Brain (organoid and tissue), 16 donors: ENCODE measurements at places on chromosomes 5 and 9.

DNA sequence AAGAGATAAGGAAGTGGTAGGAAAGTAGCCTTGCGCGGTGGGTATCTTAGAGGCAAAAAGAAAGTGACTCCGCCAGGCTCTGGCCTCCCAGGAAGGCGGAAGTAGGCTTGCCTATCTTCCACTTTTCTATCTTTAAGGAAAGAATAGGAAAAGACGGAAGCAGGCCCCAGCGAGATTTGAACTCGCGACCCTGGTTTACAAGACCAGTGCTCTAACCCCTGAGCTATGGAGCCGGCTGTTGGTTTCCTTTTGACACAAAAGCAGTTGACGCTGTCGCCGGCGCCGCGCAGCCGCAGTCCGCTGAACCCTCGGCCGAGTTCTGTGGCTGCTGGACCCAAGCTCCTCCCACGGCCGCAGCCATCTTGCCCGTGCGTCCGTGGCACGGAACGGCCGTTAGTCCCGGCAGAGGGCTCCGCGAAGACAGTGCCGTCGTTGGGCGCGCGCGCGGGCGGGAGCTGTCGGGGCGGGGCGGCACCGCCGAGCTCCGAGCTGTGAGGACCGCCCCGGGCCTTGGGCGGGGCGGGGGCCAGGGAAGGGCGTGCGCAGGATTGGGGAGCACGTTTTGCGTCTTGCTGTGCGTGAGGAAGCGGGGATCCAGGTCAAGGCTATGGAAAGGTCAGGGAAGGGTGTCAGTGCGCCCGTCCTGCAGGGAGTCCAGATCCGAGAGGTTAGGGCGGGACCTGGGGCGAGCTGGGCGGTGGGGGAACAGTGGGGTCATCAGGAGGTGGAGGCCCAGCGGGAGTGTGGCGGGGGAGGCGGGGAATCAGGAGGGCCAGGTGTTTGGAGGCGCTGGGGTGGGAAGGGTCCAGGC, 13.3 kb downstream of the TRIM7 start:
- DNase-seq, result peak; percentile 96

DNA sequence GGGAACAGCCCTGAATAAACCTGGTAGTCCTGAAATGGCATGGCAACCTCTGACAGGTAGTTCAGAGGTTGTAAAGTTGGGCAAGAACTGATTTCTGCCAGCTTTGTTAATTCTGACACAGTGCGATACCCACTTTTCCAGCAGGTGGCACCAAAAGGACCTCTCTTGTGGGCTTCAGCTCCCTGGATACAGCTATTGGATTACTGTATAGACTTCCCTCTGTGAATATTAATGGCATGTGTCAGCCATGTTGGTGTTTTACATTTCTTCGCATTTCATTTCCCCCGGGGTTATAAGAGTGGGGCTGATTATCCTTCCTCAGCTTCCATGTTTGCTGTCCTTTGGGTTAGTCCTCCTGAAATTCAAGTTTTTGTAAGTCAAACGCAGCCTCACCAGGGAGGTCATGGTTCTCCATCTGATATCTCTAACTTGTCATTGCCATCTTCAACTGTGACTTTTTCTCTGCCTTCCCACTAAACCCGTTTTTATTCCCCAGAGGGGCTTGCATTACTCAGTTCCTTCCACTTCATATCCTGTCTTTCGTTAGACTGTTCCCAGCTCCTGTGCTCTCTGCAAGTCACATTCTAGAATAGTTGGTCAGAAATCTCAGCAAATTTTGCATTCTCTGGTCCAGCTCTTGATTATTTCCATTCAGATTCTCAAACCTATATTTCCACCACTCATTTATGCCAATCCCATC, 135.6 kb downstream of the LIFR start:
- DNase-seq, result peak; percentile 74

GRCh38 chr5:135986891-135987401, 32.2 kb upstream of the LECT2 start:
- no peak for DNase-seq

DNA sequence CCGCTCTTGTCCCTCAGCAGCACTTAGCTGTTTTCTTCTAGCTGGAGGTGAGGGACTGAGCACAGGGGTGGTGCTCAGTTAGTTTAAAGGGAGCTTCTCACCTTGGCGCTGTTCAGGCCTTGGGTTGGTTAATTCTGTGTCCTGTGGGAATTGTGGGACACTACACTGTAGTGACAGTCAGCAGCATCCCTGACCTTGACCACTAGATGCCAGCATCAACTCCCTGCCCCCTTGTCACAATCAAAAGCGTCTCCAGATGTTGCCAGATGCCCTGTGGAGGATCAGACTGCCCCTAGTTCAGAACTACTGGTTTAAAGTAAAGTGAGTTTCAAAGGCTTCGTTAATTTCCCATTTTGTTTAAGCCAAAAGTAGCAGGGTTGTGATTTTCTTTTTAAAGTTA, 65.5 kb upstream of the DMRT3 start:
- no peak for DNase-seq

- no peak for DNase-seq
Observed at GRCh38 chr5:148843510-148844318, 17.3 kb downstream of the ADRB2 start.

- DNase-seq, result no peak
Observed at GRCh38 chr5:27652505-27652904, 614.1 kb upstream of the CDH9 start.

DNA sequence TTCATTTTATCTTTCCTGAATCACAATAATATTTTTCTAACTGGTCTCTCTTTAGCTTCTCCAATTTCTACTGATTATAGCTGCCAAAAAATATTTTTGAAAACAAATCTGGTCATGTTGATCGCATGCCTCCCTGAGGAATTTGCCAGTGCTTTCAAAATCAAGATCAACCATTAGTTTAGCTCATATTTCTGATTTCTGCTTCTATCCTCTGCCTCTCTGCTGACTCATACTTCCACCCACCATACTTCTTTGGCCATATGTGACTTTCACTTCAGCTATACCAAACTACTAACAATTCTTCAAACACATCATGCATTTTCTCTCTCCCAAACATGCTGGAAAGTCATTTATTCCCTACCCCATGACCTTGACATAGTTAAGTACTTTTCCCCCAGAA, 636.5 kb downstream of the TLE1 start:
- DNase-seq, result no peak

DNA sequence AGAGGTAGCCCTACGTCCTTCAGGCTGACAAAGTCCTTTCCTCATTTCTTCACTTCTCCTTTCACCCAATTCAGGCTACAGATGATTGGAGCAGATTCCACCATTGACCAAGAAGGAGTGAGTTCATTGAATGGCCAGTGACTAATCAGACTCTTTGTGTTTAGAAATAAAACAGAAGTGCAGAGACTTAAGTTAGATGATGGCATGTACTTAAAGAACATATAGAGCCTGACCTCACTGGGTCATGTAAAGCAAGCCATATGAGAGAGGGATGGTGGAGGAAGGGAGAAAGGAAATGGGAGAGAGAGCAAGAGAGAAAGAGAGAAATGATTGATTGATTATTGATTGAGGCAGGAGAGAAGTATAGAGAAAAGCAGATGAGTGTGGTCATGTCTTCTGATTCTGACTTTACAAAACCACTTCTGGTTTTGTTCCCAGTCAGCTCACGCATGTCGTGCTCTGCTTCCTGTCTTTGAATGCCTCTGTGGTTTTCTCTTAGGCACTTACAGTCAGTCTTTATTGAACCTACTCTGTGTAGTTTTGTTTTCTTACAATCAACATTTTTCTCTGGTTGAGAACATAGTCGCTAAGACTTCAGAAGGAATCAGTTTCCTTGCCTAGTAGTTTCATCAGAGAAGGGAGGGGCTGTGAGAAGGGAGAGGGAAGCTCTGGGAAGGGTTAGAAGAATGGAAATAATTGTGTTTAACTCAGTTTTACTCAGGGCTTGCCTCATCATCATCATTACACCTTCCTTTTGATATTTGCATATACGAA, 149.2 kb upstream of the KLF9 start:
- DNase-seq, result no peak

DNA sequence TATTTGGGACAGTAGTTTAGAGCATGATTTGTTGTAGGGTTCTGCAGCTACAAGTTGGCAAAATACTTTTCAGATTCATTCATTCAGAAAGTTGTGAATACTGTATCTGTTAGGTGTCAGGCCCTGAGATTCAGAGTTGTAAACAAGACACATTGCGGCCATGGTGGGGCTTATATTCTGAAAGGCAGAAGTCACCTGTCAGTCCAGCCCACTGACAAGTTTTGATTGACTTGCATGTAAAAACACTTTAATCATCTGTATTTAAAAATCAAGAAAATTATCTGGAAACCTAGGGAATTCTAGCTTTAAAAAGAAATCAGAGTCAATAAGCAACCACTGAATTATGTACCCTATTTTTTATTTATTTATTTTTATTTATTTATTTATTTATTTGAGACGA, 13.0 kb downstream of the LARP1 start:
- DNase-seq, result no peak

GRCh38 chr5:95925939-95926338, 35.7 kb downstream of the ELL2 start:
- no peak for DNase-seq

DNA sequence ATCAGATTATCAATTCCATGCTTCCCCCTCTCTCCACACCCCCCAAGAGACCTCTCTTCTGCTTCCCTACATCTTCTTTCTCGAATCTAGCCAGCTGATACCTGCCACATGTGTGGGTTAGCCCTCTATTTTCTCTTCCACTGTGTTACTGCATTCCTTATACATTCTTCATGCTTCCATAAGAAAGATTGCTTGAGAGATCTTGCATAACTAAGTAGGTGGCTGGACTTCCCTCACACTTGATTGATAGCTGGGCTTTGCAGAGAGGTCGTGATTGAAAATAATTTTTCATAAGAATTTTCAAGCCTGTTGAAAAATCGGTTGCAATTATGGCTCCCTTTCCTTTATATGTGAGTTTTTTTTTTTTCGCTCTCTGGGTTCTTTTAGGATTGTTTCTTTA, 33.0 kb upstream of the PANK3 start:
- DNase-seq, result no peak

- DNase-seq, result no peak
Observed at GRCh38 chr5:132481596-132482211, 8.9 kb downstream of the IRF1 start.

DNA sequence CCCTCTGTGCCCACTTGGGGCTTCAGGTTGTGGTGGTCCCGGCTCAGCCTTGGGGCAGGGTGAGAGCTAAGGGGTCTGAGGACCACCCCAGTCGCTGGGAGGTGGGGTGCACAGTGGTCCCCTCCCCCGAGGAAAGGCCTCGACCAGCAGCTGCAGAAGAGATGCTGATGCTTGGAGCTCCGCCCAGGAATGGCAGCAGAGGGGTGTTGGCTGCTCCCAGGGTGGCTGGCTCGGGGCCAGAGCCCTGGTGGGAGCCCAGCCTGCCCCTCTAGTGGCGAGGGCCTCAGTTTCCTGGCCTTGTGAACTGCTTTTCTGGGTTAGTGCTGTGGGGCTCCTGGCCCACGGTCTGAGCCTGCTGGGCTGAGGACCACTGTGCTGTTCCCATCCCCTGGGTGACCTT, 1.2 kb downstream of the DIPK1B start:
- no peak for DNase-seq

DNA sequence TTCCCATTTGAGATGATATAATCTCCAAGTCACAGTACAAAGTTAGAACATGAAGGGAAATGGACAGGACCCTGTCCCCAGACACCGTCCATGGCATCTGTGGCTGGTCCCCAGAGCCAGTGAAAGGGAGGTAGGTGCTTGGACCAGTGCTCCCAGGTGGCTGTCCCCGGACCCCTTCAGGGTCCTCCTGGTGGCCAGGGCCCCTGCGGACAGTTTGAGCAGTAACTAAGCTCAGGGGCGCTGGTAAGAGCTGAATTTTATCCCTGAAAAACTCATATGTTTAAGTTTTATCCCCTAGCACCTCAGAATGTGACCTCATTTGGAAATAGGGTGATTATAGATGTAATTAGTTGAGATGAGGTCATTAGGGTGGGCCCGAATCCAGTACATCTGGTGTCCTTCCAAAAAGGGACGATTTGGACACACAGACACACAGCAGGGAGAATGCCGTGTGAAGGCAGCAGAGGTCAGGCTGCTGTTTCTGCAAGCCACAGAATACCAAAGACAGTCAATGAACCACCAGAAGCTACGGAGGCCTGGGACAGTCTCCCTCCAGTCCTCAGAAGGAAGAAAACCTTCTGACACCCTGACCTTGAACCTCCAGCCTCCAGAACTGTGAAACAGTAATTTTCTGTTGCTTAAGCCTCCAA, 185.0 kb downstream of the ATPSCKMT start:
- DNase-seq, result no peak

GRCh38 chr5:32942225-32942989, 231.3 kb downstream of the NPR3 start:
- DNase-seq, result no peak

DNA sequence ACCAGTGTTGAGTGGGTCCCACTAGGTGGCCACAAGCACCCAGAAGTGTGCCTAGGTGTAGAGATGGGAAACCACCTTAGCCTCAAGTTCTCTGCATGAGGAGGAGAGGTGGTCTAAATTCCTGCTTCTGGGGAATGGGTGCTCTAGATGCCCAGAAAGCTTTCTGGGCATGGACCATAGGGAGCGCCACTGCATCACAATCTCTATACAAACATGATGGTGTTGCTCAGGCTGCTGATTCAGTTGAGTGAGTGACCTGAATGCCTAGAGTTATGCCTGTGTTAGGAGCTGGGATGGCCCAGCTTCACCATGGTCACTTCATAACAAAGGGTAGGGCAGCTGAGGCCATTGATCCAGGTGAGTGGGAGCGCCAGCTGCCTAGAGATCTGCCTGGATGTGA, 667.9 kb upstream of the ARRDC3 start:
- no peak for DNase-seq

DNA sequence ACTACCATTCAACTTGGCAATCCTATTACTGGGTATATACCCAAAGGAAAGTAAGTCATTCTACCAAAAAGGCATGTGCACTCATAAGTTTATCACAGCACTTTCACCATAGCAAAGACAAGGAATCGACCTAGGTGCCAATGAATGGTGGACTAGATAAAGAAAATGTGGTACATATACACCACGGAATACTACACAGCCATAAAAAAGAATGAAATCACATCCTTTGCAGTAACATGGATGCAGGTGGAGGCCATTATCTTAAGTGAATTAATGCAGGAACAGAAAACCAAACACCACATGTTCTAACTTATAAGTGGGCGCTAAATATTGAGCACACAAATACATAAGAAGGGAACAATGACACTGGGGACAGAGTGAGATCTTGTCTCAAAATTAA, 65.8 kb upstream of the SUB1 start:
- DNase-seq, result no peak

GRCh38 chr5:108016101-108016500, 345.4 kb upstream of the EFNA5 start:
- DNase-seq, result no peak

DNA sequence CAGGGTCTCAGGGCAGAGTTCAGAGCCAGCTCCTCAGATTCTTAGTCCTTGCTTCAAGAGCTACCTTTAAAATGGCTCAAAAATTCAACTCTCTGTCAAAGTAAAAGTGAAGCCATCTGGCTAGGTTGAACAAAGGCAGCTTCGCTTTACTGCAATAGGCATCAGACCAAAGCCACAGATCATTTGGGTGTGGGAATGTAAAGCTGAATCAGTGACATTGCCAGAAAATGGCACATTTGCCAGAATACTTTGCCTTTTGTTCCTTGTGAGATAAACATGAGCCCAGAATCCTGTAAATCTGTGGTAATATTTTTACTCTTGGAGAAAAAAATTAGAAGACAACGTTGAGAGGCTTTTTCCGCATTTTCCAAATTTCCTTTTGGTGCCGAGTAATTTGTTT, 210.5 kb downstream of the PALM2AKAP2 start:
- peak; percentile 31 for DNase-seq
